ENCODE measurements at places on chromosomes 3 and 15.

DNA sequence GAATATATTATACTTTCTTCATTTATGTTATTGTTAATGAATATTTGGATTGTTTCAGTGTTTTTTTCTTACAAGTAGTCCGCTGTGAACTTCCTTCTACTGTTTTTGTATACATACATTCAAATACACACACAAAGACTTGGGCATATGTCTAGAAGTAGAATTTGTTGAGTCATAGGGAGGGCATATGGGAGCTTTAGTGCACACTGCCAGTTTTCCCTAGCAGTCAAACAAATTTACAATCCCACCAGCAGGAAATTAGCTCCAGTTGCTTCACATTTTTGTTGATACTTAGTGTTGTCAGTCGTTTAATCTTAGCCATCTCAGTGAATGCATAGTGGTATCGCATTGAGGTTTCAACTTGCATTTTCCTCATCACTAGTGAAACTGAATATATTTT, 492.3 kb downstream of the DIPK2A start:
- DNase-seq, result no peak

DNA sequence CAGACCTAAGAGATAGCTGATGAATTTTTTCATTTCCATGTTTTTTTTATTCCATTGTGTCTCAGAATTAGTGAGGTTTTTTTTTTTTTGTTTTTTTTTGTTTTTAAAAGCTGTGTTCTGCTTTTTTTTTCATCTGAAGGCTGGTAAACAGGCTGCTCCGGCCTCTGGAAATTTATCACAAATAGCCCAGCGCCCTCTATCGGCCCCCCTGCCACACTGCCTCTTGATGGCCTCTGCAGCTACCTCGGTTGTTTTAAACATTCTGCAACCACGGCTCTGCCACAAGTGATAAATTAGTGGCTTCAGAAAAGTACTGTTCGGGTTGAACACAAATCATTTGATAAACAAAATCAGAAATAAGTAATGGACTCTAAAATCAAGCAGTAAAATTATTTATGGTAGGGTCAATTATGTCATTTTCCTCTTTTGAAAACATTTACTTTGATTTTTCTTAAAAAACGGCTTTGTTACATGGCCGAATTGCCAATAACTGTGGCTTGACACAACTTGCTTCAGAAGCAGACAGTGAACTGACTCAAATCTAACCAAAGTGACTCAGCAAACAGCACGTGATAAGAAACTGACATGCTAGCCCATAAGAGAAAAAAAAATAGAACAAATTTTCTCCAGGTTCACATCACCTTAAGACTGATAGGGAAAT, 87.8 kb downstream of the RSL24D1 start:
- DNase-seq, result peak; percentile 53

DNA sequence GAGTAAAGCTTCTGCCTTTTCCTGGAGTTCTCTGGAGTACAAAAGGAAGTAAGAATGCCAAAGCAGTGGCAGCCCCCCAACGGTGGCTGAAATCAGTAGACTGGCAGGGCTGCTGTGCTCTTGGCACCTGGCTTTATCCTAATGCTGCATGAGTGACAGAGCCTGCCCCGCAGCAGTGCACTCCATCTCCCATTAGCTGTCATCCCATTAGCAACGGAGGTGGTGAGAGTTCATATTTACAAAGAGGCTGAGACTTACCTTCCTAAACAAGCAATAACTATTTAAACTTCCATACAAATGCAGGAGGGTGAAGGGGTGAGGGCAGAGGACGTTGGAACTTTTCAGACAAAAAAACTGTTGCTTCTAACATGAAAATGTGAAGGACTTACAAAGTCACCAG, 51.9 kb downstream of the SERPINI1 start:
- DNase-seq, result no peak

DNA sequence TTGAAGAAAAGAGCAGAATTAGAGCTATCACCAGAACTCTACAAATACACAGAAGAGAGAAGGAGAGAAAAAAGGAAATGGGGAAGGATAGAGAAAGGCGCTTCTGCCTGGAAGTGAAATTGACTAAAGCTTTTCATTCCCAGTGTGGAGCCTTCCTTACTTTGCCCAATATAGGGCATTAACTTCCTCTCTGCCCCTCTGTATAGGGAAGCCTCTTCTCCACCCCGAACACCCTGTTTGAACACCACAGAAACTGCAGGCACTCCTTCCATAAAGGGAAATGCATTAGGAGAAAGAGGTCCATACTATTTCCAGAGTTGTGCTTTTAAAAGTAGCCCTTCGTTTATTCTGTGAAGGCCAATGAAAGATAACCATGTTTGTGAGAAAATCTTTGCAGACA, 248.5 kb downstream of the RAP2B start:
- DNase-seq, result no peak

DNA sequence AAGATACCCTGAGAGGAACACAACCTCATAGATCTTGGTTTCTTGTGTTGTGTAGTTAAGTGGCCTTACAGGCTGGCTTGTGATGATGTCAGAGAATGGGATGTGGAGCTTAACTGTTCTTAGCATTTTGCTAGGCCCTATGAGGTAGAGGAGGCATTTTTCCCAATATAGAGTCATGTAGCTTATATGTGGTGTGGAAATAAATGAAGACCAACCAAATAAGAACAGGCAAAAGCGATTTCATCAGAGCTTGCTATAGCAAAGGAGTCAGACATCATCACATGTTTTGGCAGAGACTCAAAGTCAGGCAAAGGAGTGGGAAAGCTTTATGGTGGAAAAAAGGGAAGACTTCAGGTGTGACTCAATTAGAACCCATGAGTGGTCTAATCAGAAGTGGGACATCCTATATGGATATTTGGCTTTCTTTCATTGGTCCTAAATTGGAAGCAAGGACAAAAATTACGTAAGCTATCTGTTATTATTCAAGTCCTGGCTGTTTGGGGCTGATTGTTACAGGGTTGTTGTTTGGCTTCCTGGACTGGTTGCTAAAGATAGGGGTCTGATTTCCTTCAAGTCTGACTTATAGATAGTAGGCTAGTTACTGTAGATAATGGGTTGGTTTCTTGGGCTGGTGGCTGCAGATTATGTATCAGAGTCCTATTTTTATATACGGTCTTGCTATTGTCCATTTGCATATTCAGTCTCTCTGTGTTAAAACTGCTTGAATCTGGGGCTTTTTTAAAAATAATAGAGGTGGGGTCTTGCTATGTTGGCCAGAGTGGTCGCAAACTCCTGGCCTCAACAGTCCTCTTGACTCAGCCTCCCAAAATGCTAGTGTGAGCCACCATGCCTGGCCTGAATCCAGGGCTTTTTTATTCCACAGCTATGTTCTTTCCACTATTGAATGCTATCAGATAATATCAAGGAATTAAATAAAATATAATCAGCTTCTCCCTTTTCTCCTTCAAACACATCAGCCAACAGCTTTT, 30.3 kb upstream of the SETD2 start:
- no peak for DNase-seq

- DNase-seq, result no peak
Observed at GRCh38 chr15:33826201-33826600, 142.1 kb upstream of the CHRM5 start.

GRCh38 chr3:68033867-68034266, 379.5 kb upstream of the SUCLG2 start:
- DNase-seq, result no peak

DNA sequence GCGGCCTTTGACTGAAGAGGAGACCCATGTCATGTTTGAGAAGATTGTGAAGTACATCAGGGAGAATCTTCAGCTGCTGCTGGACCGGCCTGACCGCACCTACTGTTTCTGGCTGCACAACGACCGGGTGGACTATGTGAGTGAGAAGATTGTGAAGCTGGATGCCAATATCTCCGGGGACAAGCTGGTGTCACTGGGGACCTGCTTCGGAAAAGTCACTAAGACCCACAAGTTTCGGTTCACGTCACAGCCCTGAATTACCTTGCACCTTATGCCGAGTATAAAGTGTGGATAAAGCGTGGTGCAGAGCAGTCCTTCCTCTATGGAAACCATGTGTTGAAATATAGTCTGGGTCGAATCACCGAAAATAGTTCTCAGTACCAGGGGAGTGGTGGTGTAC, 16.0 kb upstream of the DNAJC13 start:
- no peak for DNase-seq

GRCh38 chr3:146473726-146474125, 4.4 kb upstream of the PLSCR2 start:
- DNase-seq, result no peak

GRCh38 chr3:65761446-65762234, 277.1 kb downstream of the MAGI1 start:
- no peak for DNase-seq

DNA sequence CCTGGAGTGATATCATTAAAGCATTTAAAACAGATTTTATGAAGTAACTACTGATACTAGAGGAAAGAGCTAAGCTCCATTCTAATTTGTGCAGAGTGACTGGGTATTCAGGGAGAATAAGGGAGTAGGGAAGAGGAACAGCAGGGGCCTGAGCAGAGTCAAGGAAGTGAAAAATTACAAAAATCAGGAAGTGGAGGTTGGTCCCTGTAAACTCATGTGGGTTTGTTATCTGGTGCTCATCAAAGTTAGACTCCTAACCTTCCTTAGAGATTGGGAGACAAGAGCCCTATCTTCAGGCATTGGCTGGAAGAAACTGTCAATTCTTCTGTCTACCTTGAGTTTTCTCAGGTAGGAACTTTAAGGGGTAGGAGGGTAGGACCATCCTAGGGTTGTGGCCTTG, 82.5 kb downstream of the NEK11 start:
- no peak for DNase-seq

GRCh38 chr3:176193032-176193730, 1004.1 kb downstream of the TBL1XR1 start:
- DNase-seq, result peak; percentile 1

- DNase-seq, result no peak
Observed at GRCh38 chr3:38645601-38646000, 3.9 kb downstream of the SCN5A start.

DNA sequence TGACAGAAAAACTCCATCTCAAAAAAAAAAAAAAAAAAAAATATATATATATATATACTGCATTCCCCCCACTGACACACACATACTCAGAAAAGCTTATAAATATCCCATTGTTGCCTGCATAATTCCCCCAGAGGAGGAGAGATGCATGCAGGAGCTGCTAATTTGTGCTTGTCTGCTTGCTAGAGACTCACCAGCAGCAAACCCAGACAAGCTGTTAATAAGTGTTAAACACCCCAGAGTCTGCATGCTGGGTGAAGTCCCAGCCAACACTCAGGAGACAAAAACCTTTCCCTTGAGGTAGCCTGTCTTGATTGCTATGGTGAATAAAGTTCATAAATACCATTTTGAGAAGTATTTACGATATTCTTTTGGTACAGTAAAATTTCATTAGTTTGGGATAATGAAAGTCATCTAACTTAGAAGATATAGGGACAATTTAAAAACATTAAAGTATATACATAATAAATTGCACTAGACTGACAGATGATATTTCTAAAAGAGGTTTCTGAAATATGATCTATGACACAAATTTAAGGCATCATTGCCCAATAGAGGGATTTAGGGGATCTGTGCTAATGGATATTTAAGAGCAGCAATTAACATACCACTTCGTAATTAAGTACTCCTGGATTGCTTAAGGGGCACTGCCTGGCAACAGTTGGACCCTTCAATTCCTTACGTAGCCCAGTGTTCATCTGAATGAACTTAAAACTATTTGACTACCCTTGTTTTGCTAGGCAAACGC, 400.0 kb upstream of the C2CD4B start:
- no peak for DNase-seq

GRCh38 chr3:67534594-67534993, 119.8 kb downstream of the SUCLG2 start:
- no peak for DNase-seq

DNA sequence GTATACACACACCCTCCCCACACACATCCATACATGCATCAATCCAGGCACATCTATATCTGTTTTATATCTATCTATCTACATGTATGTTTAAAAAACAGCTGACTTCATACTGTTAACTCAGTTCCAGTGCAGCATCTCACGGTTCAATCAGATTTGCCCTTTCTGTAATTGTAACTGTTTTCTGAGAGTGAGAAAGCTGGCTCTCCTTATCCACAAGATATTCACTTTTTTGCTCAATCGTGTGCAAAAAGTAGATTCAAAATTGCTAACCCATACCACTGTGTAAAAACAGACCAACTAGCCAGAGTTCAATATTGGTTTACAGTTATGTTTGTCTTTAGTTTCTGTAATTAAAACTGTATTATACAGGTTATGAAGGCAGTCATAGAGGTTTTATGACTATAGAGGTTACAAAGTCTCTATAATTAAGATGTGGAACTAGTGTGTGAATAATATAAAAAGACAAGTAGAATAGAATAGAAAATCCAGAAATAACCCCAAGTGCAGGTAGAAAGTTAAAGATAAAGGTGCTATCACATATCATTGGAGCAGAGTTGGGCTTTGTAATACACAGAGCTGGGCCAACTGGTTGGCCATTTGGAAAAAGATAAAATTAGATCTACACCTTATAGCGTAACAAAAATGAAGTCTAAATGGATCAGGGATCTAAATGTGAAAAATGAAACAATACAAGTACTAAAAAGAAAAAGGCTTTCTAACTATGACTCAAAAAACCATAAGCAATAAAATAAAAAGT, 20.1 kb upstream of the MCF2L2 start:
- DNase-seq, result no peak

DNA sequence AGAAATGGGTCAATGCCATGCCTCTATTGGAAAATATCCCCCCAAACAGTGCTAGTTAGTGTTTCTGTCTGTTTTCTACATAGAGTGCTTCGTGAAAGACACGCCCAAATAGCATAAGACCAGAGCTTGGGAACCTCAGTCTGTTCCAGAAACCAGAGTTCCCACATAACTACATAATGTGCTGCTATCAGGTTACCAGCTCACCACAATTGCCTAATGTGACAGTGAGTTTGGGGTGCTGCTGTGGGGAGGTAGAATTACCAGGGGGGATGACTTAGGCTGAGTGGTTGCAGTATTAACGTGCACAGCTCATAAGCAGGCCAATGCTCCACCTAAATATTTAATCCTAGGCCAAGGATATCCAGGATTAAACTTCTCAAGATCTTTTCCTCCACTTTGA, 39.2 kb downstream of the DUT start:
- DNase-seq, result no peak

Data from renal cortex interstitium (tissue), 15 donors.